HuH-7 (cell line): ENCODE measurements at places on chromosomes 5 and 9.

DNA sequence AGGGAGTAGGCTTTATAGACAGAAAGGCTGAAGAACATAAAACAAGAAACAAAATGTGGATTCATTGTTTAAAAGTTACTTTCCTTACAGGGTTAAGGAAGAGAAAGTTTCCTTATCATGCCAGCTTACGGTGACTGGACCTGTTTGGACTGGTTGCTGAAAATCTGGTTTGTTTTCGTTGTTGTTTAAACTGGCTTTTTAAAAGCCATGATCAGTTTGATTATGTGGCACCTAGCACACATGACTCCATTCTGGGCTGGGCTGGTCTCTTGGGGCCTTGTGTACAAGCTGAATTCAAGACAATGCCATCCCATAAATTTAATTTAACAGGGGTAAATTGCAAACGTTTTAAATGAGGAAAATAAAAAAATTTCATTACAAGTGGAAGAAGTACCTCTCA, 18.4 kb upstream of the ZNF474 start:
- DNase-seq = no peak

- no peak for DNase-seq
Measured at GRCh38 chr9:1647776-1648175, 367.4 kb upstream of the SMARCA2 start.

- no peak for DNase-seq
Measured at GRCh38 chr5:152097128-152097527, 172.5 kb upstream of the GLRA1 start.

GRCh38 chr9:69211424-69212036, 37.5 kb downstream of the TJP2 start:
- DNase-seq = no peak

DNA sequence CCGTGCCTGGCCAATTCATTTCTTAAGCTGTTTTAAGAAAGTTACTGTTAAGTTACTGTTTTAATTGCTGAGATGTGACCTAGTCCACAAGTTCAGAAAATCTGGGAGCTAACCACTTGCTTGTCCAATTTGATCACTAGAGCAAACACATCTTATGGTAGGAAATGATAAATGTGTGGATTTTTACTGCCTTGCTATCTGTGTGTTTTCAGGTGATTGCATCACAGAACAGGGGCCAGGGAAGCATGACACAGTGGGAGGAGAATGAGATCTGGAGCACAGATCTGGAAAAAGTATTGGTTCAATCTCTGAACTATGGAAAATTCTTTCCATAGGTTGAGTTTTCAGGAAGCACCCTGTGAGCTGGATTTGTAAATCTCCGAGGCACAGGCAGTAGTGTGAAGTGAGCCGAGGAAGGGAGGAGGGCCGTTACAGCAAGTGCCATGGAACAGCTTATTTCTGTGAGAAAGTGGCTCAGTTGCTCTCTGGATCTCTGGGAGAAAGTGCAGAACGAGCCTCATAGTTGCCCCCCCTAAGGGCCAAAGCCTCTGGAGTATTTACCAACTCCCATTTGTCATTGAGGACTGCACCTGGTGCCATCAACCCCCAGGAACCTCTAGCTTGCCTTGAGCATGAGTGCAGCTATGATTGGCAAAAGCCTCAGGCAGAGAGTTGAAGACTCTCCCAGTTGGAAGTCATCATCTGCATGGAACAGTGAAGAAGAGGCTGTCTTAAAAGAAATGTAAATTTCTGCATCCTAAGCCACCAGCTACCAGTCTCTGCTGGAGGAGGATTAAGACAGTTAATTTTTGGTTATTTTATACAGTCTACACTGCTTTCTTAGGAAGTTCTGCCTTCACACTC, 161.8 kb upstream of the CLINT1 start:
- DNase-seq = peak; percentile 40

DNA sequence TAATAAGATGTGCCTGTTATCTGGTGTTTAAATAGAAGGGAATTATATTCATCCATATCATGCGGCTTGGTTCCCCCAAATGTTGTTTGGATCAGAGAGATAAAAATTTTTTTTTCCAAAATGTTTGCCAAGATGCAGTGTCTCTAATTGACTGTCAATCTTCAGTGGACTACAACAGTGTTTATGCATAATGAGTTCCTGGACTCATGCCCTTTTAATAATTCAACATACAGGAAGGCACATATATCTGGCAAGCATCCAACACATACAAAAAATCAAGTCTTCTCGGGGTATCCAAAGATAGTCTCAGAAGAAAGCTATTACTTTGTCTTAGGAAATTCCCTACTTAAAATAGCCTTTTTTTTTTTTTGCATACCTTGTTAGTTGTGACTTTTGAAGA, 1534.7 kb downstream of the EFNA5 start:
- DNase-seq = no peak
